ENCODE measurements at places on chromosomes 5 and 9. TPM values are rescaled to one million over a fixed set of nuclear protein-coding genes. Genes with fewer than 3 reads are reported as not detected.

Gene GFPT2
- 94.3 TPM for total RNA-seq

Gene ANKRD18A
- not detected for total RNA-seq

Gene RAPGEF6
- 19.2 TPM for total RNA-seq

Gene C9orf152
- total RNA-seq, result 0.33 TPM

Gene CCDC187
- total RNA-seq, result 0.72 TPM

Gene CENPK
- total RNA-seq, result 1.0 TPM

Gene GALNT12
- total RNA-seq, result 2.1 TPM

Gene ANKS6
- 21.4 TPM for total RNA-seq

GRCh38 chr9:84490206-84490841 is 149.8 kb upstream of the SLC28A3 start:
- H3K4me3 ChIP-seq, result no peak overlapping the region
- H3K27ac ChIP-seq, result no peak overlapping the region
- H3K36me3 ChIP-seq, result no peaks in the 10 kb centered on the region
- peaks cover 3% of the 10 kb centered on the region for H3K4me1 ChIP-seq
- no peak for DNase-seq
- no peaks in the 10 kb centered on the region for H3K27me3 ChIP-seq

DNA sequence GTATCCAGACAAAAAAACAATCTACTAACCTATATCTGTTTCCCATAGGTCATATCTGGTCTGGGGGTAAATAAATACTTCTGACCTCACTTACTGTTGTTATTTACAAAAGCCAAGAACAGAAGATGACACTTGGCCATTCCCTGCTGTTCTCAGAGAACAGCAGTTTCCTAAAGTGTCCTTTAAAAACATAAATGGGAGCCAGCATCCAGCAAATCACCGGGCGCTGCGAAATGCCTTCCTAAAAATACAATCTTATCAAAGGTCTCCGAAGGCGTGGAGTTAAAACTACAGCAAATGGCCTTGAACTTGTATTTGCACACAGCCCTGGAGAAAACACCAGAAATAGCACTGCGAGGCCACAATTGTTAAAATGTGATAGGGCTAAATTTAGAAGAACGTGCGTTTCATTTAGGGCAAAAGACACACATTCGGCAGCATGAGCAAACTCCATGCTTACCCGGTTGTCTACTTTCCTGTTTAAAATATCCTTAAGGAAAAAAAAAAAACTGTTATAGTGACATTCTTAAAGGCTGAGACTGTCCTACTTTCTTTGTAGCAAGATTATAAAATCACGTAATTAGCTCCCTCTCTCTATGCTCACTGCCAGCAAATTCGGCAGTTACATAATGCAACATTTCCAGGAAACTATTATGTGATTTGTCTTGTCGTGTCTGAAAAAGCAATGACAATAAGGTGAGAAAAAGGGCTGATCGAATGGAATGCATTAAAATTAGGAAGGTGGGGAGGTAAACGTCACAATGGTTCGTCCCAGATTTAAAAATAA is 1.5 kb downstream of the NFIL3 start:
- DNase-seq, result no peak
- H3K36me3 ChIP-seq, result no peaks in the 10 kb centered on the region
- peak overlapping the region; percentile 95 for H3K27ac ChIP-seq
- H3K4me1 ChIP-seq, result peaks cover 9% of the 10 kb centered on the region

- no peaks in the 10 kb centered on the region for H3K4me1 ChIP-seq
- no peak overlapping the region for H3K27ac ChIP-seq
- no peak for DNase-seq
- H3K36me3 ChIP-seq, result no peaks in the 10 kb centered on the region
- H3K27me3 ChIP-seq, result no peaks in the 10 kb centered on the region
- H3K4me3 ChIP-seq, result no peak overlapping the region
Measured at GRCh38 chr5:29229461-29229860, 1964.0 kb upstream of the CDH6 start.

GRCh38 chr5:159899067-159900049 is 16.9 kb upstream of the ADRA1B start:
- H3K27me3 ChIP-seq, result no peaks in the 10 kb centered on the region
- H3K4me1 ChIP-seq, result no peaks in the 10 kb centered on the region
- no peak for DNase-seq
- no peak overlapping the region for H3K4me3 ChIP-seq
- no peaks in the 10 kb centered on the region for H3K36me3 ChIP-seq

GRCh38 chr9:20624201-20625002 is 2.1 kb upstream of the MLLT3 start:
- no peaks in the 10 kb centered on the region for H3K27me3 ChIP-seq
- H3K27ac ChIP-seq, result peak overlapping the region; percentile 19
- peak; percentile 50 for DNase-seq
- no peaks in the 10 kb centered on the region for H3K36me3 ChIP-seq

GRCh38 chr5:138752341-138752950 is 779 bp upstream of the CTNNA1 start:
- H3K27me3 ChIP-seq, result no peaks in the 10 kb centered on the region
- DNase-seq, result peak; percentile 28
- H3K27ac ChIP-seq, result peak overlapping the region; percentile 97
- H3K4me1 ChIP-seq, result peaks cover 10% of the 10 kb centered on the region

- peaks cover 3% of the 10 kb centered on the region for H3K4me1 ChIP-seq
- H3K36me3 ChIP-seq, result no peaks in the 10 kb centered on the region
- peak; percentile 30 for DNase-seq
Measured at GRCh38 chr9:19102181-19102630, 498 bp downstream of the HAUS6 start.

GRCh38 chr5:54390015-54390414 is 65.5 kb upstream of the HSPB3 start:
- H3K4me3 ChIP-seq, result no peak overlapping the region
- no peaks in the 10 kb centered on the region for H3K4me1 ChIP-seq
- H3K27me3 ChIP-seq, result no peaks in the 10 kb centered on the region
- H3K27ac ChIP-seq, result no peak overlapping the region
- DNase-seq, result no peak

GRCh38 chr9:121985792-121986494 is 107.2 kb downstream of the TTLL11 start:
- DNase-seq, result no peak
- no peak overlapping the region for H3K27ac ChIP-seq
- no peak overlapping the region for H3K4me3 ChIP-seq
- peaks cover 2% of the 10 kb centered on the region for H3K4me1 ChIP-seq
- no peaks in the 10 kb centered on the region for H3K36me3 ChIP-seq

DNA sequence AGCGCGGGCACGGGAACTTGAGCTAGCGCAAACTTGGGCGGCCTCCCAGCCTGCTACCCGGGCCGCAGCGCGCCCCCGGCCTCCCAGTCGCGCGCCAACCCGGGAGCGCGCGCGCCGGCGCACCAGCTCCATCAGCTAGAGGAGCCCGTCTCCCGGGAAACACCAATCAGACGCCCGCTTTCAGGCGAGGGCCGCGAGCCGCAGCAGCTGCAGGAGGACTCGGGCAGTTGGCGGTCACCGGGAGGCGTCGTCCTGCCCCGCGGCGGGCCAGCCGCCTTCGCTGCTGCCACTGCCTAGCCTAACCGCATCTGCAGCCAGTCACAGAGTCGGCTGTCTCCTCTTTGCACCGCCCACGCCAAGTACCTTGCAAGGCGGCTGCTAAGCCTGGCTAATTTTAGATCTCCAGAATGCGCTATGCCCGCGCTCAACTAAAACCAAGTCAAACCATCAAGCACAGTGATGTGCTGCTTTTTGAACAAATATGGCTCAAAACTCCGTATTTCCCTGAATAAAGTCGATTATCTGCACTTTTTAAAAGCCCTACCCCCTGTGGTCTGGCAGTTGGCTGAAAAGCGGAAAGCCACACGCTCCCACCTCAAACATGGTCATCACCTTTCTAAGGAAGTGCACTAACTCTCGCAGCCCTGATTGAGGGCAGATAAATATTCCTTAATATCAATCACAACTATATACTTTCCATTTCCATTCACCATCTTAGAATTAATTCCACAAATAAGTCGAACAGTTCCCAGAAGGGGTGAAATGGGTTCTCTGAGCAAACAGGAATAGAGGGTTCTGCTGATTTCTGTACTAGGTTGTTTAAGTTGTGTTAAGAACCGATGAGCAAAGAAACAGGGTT is 221.8 kb downstream of the MEF2C start:
- no peaks in the 10 kb centered on the region for H3K27me3 ChIP-seq

DNA sequence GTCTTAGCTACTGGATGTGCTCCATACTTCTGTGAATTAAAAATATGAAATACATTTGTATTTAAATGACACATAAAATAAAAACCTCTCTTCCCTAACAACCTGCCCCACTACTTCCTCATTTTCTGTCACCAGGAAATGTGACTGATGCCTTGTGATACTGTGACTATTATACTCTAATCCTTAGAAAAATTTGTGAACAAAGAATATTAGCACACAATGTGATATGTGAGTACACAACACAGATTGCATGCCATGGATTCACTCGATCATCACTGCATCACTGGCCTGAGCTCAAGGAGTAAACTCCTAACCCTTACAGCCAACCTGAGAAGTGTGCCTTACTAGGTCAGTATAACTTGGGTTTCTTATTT is 281.0 kb downstream of the EFNA5 start:
- H3K27me3 ChIP-seq, result no peaks in the 10 kb centered on the region
- no peaks in the 10 kb centered on the region for H3K4me1 ChIP-seq
- no peak overlapping the region for H3K27ac ChIP-seq

DNA sequence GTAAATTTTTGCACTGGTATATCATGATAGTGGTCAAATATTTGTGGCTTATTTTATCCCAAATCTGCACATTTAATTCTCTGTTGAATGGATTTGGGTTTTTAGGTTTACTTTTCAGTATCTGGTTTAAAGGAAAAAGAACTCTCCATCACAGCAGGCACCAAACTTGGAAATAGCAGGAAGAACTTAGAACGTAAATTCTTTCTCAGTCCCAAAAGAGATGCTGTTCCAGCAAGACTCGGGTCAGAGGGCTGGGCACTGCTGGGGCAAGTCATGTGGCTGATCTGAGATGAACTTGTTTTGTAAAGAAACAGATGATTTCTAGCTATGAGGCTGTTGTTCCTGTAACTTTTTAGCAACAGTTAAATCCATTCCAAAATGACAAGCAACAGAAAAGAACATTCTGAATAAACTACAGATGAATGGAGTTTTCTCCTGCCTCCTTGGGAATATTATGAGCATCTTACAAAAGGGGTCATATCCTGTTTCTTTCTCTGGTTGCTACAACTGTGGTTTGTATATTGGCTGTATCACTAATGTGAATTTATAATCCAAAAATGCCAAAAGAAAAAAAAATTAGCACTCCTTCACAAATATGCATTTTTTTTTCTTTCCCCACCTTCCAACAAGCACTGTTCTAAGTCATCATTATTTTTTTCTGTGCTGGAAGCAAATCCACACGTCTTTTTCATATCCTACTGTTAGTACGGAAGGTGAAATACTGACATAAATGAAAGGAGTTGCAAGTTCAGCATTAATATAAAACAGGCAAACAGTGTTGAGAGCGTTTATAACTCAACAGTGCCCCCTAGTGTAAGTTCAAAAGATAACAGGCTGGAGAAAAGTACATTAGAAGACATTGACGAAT is 31.1 kb downstream of the OR2K2 start:
- H3K4me3 ChIP-seq, result no peak overlapping the region
- H3K27me3 ChIP-seq, result no peaks in the 10 kb centered on the region
- no peak overlapping the region for H3K27ac ChIP-seq
- peak; percentile 19 for DNase-seq
- H3K36me3 ChIP-seq, result no peaks in the 10 kb centered on the region
- no peaks in the 10 kb centered on the region for H3K4me1 ChIP-seq

DNA sequence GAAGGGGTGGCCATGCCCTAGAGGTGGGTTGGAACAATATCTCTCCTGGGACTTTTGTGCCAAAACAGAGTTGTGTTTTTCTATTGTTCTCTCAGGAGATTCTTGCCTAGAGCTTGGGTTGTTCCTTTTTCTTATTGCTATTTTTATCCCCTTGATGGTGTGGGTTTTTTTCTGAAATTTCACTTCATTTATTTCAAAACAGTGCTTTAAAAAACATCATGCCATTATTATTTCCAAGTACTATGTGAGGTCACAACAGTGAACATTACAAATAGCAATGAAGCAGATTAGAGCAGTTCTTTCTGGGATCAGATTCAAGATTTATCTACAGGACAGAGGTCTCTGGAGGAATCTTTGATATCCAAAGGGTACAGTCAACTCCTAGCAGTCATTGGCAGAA is 76.6 kb downstream of the ACTBL2 start:
- H3K4me3 ChIP-seq, result no peak overlapping the region
- H3K27me3 ChIP-seq, result no peaks in the 10 kb centered on the region
- DNase-seq, result no peak
- H3K27ac ChIP-seq, result peak overlapping the region; percentile 71

DNA sequence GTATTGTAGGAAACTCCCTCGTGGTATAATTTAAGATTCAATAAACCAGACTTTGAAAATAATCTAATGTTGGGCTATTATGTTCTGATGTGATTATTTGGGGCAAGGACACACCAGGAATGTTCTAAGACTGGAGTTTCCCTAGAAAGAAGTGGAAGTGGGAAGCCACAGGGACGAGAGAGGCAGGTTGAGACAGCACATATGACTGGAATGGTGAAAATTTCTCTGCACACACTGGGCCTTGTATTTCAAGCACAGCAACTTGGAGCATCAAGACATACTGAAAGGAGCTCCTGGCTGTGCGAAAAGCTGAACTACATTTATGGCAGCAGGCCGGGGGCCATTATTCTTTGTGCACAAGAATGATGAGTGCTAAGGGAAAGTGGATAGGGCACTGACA is 98.2 kb downstream of the CETN3 start:
- no peak for DNase-seq
- H3K4me3 ChIP-seq, result no peak overlapping the region
- no peak overlapping the region for H3K27ac ChIP-seq
- no peaks in the 10 kb centered on the region for H3K4me1 ChIP-seq

DNA sequence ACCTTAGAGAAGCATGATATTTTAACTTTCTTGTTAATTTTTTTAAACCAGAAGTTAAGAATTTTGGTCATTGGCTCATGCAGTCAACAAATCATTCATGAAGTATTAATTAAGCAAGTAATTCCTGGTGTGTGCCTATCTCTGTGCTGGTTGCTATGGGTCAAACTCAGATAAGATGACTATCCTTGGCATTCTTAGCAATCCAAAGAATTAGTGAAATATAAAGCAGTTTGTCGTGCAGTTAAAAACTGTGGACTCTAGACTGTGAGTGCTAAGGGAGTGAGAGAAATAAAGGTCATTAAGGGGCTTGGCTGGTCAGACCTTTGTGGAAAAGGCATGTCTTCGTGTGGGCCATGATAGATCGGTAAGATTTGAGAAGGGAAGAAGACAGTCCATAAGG is 4.8 kb downstream of the CYFIP2 start:
- no peaks in the 10 kb centered on the region for H3K36me3 ChIP-seq
- no peak overlapping the region for H3K27ac ChIP-seq
- DNase-seq, result no peak
- H3K4me1 ChIP-seq, result no peaks in the 10 kb centered on the region
- no peak overlapping the region for H3K4me3 ChIP-seq

- H3K4me1 ChIP-seq, result no peaks in the 10 kb centered on the region
- no peak overlapping the region for H3K4me3 ChIP-seq
- no peak for DNase-seq
- H3K27ac ChIP-seq, result no peak overlapping the region
- H3K27me3 ChIP-seq, result no peaks in the 10 kb centered on the region
Measured at GRCh38 chr9:26170190-26170589, 491.9 kb upstream of the TUSC1 start.

DNA sequence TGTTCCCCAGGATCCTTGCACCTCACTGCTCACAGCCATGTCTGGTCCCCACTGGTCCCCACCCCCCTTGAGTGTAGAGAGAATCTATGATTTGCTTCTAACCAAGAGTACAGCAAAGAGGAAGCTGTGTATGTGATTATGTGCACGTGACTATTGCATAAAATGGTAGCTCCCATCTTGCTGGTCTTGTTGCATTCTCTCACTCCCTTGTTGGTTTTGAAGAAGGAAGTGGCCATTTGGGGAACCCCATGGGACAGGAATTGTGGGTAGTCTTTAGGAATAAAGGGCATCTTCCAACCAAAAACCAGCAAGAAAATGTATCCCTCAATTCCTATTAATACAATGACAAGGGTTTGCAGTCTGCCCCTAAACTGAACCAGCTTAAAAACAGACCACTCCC is 5.2 kb upstream of the FCN2 start:
- no peak overlapping the region for H3K4me3 ChIP-seq
- H3K4me1 ChIP-seq, result peaks cover 3% of the 10 kb centered on the region
- H3K27me3 ChIP-seq, result no peaks in the 10 kb centered on the region
- H3K36me3 ChIP-seq, result no peaks in the 10 kb centered on the region
- H3K27ac ChIP-seq, result no peak overlapping the region
